ENCODE measurements at places on chromosomes 7 and 10.

DNA sequence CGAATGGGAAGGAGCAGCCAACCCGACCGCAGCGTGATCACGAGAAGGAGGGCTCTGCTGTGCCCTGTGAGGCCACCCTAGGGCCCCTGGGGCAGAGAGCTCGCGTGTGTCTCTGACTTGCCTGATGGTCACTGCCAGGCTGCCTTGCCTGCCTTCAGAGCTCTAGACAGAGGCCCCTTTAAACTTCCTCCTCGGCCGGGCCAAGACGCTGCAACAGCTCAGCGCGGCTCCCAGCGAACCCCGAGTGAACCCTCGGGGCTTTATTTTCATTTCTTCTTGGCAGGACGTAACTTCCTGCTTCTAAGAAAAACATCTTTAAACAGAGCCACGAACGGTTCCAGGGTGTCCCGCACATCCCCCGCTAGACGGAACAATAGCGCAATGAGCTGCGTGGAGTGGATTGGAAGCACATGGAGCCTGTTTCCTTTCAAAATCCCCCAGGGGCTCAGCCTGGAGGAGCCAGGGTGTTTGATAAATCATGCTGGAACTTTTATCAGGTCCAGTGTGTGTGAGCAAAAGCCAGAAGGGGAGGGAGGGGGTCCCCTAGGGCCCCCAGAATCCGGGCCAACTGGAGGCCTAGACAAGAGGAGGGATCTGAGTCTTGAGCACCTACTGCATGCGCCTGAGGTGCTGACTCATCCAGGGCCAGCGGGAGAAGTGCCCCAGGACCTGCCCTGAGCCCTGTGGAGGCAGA, 134.1 kb upstream of the GDF10 start:
- DNase-seq: no peak

GRCh38 chr7:40780460-40780859, 645.7 kb downstream of the SUGCT start:
- DNase-seq: no peak

- no peak for DNase-seq
These were observed 43.5 kb downstream of the CLEC2L start for GRCh38 chr7:139566736-139567646.

GRCh38 chr10:9811601-9812000, 1206.1 kb upstream of the CELF2 start:
- DNase-seq: no peak

DNA sequence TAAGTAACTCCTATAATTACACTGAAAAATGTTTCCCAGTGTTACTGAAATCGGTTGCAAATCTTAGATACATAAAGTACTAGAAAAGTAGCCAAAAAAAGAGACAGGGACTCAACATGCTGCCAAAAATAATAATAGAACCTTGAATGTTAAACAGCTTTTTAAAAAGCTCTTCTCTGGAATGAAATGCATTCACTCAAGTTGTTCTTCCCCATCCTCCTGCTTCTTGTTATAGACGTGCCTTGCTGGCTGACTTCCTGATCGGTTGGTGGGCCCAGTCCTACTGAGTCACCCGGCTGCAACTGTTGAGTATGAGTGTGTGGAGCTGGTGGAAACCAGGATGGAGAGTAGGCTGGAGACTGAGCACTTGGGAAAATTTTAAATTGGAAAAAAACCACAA, 30.6 kb upstream of the RAPGEF5 start:
- no peak for DNase-seq

DNA sequence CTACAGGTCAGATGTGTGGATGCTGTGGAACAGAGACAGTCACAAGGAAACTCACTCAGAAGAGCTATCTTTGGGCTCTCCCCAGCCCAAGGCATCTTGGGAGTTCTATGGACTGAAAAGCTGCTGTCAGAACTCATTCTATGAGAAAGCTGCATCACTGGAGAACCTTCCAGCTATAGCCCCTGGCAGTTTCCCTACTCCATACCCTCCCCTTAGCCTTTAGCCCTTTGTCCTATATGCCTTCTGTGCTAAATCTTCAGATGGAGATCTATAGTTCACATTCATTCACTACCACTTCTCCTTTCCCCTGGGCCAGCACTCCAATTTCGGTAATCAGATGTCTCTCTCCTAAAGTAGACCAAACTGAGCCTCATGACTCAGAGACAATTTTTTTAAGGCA, 6.9 kb downstream of the WNT8B start:
- DNase-seq: no peak

DNA sequence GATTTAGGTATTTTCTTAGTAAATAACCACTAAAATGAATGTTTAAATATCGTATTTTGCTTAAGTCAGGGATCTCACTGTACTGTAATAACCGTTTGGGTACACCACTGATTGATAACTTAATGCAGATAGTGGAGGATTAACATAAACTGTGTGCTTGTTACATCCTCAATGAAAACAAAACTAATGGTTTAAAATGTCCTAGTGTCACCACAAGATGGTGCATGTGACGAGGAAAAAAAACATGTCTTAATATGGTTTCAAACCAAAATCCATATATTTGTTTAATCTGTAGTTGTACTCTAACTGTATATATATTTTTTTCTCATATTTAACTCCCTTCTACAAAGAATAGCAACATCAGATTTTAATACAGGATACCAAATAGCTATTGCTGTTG, 19.2 kb downstream of the ARMC10 start:
- no peak for DNase-seq

- DNase-seq: no peak
These were observed 950.1 kb downstream of the GRM8 start for GRCh38 chr7:126302639-126303038.

GRCh38 chr10:29725133-29725720, 90.5 kb upstream of the SVIL start:
- no peak for DNase-seq

DNA sequence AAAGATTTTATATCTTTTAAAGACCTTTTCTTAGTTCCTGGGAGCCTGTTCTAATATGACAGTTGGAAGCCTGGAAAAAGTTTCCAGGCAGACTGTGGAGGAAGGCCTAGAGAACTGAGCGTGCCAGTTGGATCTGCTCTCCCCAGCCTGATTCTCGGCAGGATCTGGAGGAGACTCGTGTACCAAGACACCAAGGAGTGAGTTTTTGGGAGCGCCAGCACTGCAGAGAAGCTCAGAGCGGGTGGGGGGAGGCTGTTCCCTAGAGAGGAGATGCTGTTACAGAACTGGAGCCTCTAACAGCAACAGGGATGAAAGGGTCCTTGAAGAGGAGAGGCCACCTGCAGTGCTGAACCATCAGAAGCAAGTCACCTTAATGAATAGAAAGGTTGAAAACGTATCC, 52.9 kb downstream of the LYZL2 start:
- DNase-seq: no peak

GRCh38 chr7:94823947-94824346, 83.4 kb upstream of the PPP1R9A start:
- no peak for DNase-seq

DNA sequence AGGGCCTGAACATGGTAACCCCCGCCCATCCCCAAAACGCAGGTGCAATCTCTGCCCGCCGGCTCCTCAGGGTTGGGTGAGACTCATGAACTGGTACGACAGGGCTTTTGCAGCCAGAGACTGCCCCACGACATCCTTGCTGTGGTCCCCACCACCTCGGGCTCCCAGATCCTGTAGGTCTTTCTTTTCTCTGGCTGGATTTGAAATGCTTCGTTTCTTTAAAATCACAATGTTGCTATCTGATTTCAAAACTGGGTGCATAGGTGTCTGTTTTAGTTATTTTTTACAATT, 21.9 kb downstream of the WDR86 start:
- no peak for DNase-seq

DNA sequence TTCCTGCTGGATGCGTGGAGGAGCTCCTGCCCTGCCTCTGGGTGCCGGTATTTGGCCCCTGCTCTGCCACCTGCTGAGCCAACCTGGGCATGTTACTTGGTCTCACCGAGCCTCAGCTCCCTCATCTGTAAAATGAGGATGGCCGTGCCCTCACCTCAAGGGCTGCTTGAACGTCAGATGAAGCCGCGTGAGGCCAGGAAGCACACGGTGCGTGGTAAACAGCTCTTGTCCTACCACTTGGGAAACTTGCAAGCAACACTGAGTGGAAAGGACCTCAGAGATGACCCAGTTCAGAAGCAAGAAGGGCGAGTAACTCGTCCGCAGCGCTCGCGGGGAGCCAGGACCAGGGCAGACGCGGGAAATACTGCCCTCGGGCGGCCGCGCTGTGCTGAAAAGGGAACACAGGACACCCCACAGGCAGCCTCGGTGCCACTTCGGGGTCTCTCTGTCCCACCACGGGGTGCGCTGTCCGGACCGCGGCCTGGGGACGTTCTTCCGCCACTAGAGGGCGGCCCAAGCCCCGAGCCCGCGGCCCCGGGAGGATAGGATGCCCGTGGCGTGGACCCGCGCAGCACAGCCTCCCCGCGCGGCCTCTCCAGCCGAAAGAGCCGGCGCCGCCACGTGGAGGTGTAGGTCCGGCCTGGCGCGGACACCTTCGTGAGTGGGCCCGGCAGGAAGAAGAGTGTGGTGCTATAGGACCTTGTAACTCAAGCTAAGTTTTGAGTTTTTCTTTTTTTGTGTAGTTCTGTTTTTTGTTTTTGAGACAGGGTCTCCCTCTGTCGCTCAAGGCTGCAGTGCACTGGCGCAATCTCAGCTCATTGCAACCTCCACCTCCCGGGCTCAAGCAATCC, 94.1 kb downstream of the PRKAG2 start:
- no peak for DNase-seq

GRCh38 chr10:130491693-130492050, 355.5 kb downstream of the GLRX3 start:
- no peak for DNase-seq

DNA sequence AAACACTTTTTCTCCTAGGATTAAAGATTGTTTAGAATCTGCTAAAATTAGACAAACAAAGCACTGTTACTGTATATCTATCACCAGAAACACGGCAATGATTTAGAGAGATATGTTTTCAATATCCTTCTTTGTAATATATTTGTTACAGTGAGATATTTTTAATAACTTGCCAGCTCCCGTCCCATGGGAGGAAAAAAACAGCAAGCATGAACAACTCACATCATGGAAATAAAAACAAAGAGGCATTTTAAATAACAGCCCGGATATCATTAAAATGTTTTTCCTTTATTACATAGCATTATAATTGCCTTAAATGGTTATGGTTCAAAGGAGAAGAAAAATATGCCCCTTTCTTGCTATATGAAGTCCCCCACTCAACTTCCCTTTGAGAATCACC, 272.1 kb downstream of the BMPER start:
- no peak for DNase-seq

DNA sequence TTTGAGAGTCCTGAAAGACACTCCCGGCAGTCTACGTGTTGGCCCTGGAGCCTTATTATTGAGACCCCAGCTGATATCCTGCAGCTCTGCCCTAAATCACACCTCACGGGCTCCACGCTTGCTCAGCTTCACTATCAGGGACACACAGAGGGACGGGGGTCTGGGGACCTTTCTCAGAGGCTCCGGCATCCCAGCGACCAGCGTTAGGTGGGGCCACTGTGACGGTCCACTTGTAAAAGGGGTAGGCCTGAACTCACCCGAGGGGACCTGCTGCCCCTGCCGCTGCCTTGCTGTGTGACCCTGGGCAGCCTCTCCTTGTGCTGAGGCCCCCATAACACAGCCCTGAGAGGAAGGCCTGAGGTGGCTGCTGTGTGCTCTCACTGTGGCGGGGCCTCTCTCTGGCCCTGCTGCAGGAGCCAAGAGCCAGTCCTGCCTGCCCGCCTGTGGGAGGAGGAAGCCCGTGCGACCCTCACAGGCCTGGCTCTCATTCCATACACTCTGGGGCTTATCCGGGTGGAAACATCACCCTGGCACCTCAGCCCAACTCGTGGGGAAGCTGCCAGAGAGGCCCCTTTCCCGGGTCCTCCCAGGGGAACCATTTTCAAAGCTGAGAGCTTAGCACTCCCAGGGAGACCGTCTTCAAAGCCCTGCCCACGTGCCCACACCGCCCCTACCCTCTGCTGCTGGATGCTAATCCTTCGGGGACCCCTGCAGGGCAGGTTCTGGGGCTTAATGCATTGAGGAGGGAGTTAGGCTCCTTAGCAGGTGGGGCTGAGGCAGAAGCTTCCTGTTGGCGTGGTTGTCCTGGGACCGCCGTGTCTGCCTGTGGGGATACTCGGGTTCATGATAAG, 21.7 kb downstream of the AQP1 start:
- no peak for DNase-seq

GRCh38 chr10:124066781-124067714, 26.4 kb downstream of the CHST15 start:
- no peak for DNase-seq

DNA sequence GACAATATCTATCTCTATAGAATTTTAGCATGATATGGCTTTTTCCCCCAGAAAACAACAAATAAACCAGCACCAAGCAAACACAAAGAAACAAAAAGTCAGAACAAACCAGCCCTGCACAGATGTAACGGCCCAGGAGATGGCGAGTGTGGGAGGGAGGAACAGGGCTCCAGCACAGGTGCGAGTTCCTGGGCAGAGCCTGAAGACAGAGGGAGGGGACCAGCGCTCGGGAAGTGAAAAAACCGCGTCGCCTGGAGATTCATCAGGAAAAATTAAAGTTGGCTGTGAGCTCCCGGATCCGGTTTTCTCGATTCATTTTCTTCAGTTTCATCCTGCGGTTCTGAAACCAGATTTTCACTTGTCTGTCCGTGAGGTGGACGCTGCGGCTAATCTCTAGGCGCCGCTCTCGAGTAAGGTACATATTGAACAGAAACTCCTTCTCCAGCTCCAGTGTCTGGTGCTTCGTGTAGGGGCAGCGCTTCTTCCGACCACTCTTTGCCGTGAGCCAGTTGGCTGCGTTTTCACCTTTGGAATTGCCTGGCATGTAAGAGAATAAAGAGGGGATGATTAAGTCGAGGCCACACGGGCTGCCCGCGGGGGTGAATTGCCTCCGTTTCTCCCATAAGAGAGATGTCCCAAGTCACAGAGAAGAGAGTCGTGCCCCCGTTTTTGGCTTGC, 2.3 kb downstream of the HOXA10 start:
- peak; percentile 28 for DNase-seq

- no peak for DNase-seq
These were observed 60.4 kb downstream of the CSGALNACT2 start for GRCh38 chr10:43198682-43199005.

GRCh38 chr10:126062131-126063032, 166.0 kb downstream of the FANK1 start:
- DNase-seq: no peak

- DNase-seq: no peak
These were observed 74.0 kb downstream of the JMJD1C start for GRCh38 chr10:63391812-63392211.
